Epithelial cell of prostate (primary cell): ENCODE measurements at places on chromosomes 11 and 22.
A peak's percentile ranks its signal among the peaks of the same experiment; 100 is the strongest.

GRCh38 chr22:29116397-29117123, 43.7 kb downstream of the KREMEN1 start:
- no peak for DNase-seq

DNA sequence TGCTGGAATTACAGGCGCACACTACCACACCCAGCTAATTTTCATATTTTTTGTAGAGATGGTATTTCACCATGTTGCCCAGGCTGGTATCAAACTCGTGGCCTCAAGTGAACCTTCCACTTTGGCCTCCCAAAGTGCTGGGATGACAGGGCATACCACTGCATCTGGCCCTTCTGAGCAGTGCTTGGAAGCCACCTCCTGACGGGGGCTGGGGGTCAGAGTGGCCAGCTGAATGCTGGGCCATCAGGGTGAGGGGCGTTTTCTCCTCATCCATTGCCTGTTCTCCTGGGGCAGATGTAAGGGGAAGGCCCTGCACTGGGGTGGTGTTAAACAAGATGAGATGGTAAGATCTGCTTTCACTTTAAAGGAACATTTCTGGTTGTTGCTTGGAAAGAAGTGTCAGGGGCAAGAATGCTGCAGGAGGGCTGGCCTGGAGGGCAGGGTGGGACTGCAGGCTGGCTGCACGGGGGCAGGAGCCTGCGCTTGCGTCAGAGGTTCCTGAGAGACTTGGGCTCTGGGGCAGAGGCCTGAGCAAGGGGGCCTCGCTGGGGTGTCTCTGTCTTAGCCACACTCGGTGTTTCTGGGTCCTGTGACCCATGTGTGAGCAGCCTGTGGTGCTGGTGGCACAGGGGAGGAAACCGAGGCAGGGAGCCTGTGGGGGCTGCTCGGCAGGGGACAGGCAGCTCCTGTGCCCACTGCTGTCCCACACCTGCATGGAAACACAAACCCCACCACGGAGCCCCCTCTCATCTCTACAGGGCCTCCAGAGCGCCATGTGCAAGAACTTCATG, 17.2 kb downstream of the DGCR6L start:
- no peak for DNase-seq

DNA sequence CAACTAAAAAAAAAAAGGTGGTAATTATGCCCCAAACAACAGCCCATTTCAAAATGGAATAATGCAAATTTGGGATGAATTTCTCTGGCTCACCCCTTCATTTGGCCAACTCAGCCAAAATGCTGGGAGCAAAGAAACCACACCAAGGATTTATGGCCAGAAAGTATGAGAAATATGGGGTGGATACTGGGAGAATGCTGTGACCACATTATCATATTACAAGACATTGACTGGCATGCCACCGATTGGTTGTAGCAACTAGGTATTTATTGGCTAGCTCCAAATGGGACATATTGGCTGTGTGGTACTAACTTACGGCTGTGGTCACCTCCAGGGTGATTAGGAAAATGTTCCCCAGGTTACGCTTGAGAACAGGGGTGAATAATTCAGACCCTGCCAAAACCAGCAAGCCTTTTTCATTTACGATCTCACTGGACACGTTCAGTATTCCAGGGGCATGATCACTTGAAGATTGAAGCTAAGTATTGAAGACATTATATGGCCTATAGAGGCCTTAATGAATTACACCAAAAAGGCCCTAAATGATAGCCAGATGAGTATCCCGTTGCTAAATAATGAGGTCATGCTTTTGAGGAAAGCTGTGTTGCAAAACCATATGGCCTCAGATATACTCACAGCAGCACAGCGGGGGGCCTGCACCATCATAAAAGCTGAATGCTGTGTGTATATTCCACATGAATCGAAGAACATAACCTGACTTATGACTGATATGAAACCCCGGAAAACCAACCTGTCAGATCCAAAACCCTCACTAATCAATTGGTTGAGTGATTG, 3.8 kb upstream of the FDX1 start:
- DNase-seq: no peak

DNA sequence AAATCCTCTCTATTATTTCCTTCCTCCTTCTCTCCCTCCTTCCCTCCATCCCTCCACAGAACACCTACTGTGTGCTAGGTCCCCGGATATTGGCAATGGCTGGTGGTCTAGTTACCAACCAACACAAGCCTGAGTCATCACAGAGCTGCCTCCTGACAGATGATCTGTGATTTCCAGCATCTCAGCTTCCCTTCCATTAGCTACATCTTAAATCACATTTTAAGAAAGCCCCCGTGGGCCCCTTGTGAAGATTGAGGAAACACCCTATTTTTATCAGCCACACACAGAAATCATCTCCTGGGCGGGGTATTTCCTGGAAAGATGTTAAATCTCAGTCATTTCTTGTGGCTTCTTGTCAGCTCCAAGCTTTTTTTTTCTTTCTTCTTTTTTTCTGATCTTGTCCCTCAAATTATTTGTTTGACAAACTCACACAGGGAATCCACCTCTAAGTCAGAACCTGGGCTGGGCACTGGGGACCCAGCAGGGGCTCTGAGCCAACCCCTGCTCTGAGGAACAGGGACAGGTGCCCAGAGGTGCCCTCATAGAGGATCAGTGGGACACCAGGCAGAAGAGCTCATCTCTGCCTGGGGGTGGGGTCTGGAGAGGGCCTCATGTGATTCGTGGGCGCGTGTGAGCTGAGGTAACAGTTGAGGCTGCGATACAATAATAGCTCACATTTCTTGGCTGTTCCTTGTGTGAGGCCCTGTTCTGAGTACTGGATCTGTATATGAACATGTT, 42.4 kb downstream of the CACNA1I start:
- no peak for DNase-seq

- DNase-seq: no peak
These were observed 53.3 kb downstream of the ARHGAP8 start for GRCh38 chr22:44805711-44806110.

DNA sequence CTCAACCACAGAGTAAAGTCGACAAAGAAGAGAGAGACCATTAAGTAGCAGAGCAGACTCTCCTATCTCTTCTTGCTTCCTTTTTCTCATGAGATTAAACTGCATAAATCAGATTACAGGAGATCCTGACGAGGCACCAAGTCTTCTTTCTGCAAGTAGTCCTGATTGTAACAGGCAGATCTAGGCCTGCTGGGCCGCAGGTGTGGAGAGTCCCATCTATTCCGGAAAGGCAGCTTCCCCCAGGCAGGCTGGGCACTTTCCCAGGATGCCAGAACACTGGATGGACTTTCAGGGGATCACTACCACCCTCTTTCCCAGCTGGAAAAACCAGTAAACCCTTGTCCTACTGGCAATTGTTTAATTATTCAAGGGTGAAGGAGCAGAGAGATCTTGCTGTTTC, 173.0 kb upstream of the CADM1 start:
- no peak for DNase-seq

DNA sequence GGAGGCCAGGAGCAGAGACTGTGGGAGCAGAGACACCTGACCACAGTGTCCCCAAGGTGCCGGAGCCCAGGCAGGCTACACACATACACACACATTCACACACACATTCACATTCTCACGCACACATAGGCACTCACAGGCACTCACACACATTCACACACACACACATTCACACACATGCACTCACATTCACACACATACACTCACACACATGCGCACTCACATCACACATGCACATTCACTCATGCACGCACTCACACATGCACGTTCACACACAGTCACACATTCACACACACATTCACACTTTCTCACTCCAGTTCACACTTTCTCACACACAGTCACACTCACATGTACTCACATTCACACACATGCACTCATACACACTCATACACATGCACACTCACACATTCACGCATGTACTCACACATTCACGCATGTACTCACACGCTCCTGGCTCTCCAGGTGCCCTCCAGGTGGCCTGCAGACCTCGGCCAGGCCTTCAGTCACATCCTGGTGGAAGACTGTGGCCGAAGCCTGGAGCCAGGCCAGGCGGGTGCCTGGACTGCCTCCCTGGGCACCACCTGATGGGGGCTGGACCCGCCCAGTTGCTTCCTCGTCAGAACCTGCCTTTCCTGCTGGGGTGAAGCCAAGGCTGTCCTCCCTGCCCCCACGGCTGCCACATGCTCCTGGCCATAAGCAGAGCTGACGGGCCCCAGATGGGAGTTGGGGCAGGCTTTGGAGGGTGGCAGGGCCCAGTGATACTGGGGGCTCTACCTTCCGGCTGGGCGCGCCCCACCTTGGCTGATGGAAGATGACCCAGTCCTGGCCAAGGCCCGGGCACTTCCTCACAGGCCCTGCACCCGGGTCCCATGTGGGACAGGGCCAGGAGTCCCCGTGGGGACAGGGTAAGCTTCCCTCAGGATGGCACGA, 89.5 kb downstream of the WNT7B start:
- peak; percentile 53 for DNase-seq

DNA sequence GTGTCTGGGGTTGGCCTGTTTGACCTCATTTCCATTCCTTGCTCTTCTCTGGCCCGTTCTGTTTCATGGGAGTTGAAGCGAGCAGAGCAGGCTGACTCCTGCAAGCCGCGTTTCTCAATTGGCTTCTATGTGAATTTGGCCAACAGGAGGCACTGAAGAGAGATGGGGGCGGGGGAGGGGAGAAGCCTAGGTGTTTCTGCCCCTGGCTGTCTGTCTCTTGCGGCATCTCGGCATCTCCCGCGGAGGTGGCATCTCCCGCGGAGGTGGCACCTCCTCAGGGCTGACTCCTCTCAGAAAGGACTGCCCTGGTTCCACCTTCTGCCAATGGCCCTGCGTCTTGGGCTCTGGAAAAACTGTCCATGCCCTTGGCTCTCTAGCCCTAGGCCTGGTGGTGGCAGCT, 125.6 kb upstream of the CSNK2A3 start:
- DNase-seq: no peak

GRCh38 chr11:96207459-96208449, 135.2 kb downstream of the MAML2 start:
- DNase-seq: peak; percentile 77

DNA sequence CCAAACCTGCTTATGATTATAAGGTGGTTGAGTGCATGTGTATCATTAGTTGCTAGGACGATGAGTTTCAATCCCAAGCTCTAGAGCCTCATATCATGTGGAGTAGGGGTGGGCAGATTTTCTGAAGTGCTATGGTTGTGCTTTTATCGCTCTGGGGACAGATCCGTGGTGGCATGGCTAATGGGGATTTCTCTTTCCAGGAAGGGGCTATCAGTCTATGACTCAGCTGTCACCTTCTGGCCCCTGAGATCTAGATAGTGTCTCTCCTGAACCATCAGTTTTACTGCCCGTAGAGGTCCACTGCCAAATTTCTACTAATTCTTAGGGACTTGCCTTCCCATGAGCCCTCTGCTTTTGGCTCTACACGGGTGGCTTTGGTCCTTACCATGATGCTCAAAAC, 51.8 kb downstream of the FDX1 start:
- no peak for DNase-seq

- no peak for DNase-seq
These were observed at the start of gene CD248 for GRCh38 chr11:66316849-66317251. Gene CD248 (minus strand): TSS chr11:66317044. CDS start chr11:66317027, 17 bp downstream.

GRCh38 chr11:132719684-132720083, 812.6 kb downstream of the OPCML start:
- no peak for DNase-seq

GRCh38 chr11:47641600-47642098, 710 bp downstream of the MTCH2 start:
- no peak for DNase-seq

DNA sequence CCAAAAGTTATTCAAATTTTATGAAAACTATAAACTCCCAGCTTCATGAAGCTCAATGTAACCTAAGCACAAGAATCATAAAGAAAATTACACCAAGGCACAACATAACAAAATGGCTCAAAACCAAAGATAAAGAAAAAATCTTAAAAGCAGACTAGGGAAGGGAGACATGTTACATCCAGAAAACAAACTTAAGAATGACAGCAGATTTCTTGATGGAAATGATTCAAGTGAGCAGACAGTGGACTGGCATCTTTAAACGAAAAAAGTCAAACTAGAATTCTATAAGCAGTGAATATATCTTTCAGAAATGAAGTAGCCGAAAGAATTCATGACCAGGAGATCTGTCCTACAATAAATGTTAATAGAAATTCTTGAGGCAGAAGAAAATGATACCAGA, 75.6 kb downstream of the SHANK2 start:
- no peak for DNase-seq

DNA sequence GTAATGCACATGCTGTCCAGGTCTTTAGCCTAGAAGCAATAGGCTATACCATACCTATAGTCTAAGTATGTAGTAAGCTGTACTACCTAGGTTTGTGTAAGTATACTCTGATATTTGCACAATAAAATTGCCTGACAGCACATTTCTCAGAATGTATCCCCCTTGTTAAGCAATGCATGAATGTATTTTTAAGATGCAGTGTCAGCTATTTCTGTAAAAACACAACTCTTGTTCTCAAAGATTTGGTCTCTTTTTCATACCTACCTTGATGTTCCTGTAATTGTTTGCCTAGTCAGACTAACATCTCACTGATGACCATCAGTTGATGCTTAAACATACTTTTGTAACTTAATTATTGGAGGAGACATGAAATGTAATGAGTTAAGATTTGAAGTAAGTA, 619.9 kb downstream of the CNTN5 start:
- no peak for DNase-seq

DNA sequence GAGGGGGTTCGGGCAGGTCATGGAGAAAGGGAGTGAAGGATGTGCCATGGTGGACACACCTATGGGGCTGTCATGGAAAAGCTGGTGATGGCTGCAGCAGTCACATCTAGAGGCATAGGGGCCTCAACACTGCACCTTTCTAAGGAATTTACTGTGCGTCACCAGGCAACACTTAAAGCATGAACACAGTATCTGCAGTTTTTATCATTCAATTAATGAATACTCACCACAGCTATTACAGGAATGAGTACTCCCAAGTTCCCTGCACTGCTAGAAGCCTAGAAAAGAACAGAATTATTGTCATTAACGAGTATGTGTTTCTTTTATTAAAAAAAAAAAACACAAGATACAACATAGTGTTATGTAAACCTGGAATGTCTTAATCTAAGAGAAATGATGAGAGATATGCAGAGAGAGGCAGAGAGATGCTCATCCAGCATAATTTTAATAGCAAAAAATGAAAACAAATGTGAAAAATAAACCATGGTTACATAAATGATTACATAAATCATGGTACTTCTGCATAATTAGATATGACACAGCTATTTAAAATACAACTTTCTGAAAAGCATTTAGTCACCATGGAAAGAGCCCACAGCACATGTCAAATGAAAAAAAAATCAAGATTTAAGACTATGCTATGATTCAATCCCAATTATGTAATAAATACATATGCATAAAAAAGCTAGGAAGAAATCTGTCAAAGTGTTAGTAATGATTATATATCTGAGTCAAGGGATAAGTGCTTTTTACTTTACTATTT, 19.2 kb downstream of the SERPIND1 start:
- DNase-seq: no peak

- DNase-seq: no peak
These were observed 119.8 kb downstream of the KCNQ1OT1 start for GRCh38 chr11:2580061-2580421.

DNA sequence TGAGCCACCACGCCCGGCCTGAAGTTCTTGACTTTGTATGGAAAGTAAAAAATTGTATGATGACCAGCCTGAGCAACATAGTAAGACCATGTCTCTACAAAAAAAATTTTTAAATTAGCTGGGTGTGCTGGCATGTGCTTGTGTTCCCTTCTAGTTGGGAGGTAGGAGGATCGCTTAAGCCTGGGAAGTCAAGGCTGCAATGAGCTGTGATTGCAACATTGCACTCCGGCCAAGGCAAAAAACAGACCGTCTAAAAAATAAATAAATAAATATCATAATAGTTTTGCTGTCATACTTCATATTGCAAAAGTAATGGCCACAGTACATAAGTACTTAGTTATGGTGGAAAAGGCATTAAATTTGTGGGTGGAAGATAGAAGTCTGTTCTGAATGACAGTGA, 3.4 kb downstream of the AGBL2 start:
- no peak for DNase-seq
